ENCODE measurements at places on chromosomes 3 and 15.
A peak's percentile ranks its signal among the peaks of the same experiment; 100 is the strongest.

DNA sequence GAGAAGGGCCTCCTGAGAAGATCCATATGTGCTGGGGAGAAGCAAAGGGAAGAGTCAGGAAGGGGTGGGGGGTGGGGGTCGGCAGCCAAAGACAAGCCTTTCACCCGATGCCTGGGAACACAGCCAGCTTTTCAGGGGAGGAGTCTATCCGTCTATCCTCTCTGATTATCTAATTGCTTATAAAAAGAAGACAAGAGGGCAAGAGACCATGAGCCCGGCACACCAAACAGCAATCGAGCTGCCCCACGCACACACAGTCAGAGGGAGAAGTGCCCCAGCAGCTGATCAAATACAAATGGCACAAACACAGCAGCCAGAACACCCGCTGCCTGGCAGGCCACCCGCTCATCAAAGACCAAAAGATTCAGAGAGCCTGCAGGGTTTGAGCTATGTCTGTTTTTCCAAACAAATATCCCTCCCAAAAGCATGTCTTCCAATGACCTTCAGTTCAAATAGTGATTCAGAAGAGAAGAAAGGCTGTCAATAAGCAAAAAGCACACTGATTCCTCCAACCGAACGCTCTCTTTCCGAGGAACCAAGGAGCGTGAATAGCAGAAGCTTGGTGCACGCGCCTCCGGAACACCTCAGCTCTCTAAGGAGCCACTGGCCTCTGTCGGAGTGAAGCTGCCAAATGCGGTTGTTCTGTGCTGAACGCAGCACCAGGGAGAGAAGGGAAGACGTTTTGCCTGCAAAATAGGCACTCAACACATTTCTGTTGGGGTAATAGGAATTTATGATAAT lies 419.2 kb downstream of the OCA2 start:
- no peak for DNase-seq

DNA sequence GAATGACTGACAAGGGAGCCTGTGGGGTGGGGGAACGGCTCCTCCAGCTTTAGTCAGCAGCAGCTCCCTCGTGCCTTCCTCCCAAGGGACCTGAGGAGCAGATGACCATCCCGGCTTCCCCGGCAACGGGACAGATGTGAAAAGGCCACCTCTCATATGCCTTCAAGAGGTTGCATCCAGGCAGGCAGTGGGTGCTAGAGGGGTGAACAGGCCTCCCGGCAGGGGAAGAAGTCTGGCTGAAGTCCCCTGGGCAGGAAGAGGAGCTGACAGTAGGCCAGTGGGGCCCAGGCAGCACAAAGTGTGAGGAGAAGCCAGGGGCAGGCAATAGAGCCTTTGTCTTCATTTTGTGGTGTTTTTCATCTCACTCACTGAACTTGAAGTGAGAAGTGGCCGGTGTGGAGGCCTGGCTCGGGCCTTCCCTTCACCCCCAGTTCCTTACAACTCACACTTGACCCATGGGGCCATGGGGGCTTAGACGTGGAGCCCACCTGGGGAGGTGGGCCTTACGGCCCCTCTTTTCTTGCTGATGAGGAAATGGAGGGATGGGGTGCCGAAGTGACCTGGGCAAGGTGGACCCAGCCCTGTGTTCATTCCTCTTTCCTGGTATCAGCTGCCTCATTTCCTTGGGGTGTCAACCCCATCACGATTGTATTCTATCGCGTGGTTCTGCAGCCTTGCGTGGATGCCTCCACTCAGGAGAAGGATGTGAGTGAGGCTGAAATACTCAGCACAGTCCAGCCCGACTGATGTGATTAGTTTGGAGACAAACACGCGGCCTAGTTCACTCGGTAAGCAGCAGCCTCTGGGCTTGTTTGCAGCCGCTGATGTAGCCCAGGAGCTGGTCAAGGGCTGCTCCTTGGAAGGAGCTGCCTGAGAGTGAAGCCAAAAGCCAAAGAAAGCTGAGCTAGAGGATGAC lies 115.5 kb upstream of the ALDH1A3 start:
- DNase-seq, result peak; percentile 44

DNA sequence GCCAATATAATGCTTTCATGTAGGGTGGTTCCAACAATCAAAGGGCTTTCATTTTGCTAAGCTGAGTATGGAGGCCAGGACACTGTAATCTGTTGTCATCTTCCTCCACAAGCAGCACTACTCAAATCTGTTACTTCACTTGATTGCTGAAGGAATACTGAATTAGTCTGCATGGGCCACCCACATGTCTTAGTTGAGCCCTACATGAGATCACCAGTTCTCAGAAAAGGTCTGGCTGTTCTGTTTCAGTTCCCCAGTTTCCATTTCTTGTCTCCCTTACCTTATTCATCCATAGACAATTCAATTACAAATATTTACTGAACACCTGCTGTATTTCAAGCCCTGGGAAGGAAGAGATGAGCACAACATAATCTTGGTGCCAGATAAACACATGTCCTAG lies 119.2 kb downstream of the FHIT start:
- DNase-seq, result no peak

- no peak for DNase-seq
These were observed 495.1 kb upstream of the SGO1 start for GRCh38 chr3:20680990-20681628.

DNA sequence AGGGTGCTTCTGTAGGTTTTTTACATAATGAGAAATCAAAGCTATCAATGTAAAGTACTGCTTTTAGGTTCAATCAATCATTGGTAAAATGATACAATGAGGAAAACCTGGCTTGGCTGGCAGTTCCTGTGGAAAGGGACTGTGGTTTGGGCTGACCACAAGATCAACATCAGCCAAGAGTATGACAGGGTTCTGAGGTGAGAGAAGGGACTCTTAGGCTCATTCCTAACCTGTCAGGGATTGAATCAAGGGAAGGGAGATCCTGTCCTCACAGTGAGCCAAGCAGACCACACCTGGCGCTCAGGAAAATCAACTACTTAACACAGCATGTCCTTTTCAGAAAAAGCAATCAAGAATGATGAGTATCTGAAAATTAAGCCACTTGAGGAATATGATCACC lies 111.1 kb downstream of the MAGI1 start:
- no peak for DNase-seq

DNA sequence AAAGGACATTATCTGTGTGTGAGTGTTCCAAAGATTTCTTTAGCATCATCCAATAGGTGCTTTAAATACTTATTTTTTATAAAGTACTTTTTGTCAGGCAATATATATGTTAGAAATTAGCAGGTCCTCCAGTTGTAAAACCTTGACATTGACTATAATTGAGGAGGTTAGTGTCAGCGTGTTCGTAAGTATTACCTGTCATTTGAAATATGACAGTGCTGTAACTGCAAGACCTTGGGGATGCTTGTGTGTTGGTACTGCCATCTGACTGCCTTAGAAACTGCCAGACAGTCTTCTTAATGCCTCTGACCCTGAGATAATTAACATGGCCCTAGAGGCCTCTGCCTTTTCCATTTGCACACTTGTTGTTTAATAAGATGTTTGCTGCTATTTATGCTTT lies 170.7 kb downstream of the NAALADL2 start:
- DNase-seq, result no peak

DNA sequence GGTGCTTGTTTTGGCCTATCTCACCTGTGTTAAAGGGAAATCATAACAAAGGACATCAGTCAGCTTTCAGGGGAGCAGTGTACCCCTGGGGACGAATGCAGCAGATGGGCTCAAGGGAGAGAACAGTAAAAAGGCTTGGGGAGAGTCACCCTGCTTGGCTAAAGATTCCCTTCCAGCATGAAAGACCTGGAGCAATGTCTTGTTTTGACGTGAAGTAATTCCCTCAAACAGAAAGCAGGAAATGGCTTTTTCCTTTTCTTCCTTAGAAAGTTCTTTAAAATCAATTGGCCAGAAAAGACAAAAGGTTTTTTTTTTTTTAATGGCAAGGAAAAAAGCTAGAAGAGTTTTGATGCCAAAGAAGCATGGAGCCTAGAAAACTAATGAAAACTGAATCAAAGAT lies 56.5 kb upstream of the PARL start:
- DNase-seq, result no peak

DNA sequence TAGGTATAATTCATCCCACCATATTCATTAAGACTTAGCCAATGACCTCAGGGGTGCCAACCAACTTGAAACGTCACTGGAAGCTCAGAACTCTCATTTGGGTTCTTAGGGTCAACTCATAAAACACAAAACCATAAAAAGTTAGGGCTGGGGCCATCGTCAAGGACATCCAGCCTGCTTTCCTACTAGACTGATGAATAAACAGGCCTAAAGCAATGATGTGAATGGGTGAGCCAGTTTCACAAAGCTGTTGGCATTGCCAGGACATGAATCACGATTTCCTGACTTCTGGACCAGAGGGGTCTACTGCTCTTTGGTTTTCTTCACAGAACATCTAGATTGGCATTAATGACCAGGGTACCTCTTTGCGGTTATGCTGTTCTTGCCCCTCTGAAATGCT lies 64.7 kb downstream of the EOMES start:
- DNase-seq, result peak; percentile 43

- no peak for DNase-seq
These were observed 24.2 kb upstream of the TSEN2 start for GRCh38 chr3:12460127-12460526.

- DNase-seq, result no peak
These were observed 813.4 kb upstream of the EPHA6 start for GRCh38 chr3:96000966-96001365.

DNA sequence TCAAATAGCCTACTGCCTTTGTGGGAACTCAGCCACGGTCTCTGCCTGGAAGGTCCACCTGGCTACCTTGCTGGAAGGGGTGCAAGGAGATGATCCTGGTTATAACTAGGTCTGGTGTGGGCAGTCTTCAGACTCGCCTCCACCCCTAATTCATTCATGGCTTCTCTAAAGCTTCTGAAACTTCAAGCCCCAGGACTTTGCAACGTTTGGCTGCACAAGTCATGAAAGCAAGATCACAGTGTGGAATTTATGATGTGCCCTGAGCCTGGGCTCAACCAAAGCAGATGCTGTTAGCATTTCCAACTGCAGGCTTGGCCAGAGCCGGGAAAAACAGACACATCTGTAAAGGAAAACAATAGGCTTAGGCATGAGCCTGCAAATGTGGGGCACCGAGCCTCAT lies 200.4 kb upstream of the WNT5A start:
- no peak for DNase-seq

Measured in cardiac fibroblast (primary cell).